ENCODE measurements at places on chromosomes 12 and 14.

DNA sequence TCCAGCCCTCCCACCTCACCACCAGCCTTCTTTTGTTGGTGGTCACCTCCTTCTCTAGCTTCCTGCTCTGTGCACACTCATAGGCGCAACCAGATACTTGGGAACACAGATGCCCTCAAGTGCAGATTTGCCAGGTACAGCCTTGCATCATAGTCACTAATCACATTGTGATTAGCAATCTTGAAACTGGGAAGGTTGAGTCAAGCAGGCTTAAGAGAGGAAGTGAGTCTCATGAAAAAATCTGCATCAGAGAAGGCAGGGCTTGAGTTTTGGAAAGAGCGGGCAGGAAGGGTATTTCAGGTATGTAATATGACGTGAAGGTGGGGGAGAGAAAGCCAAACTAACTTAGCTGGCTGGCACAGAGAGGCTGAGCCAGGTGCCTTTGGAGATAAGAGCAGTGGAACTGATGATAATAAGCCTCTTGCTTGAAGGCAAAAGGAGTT, 2.7 kb upstream of the RABGGTA start:
- no peak for DNase-seq

- DNase-seq, result no peak
Observed at GRCh38 chr14:100554082-100554677, 33.0 kb downstream of the BEGAIN start.

GRCh38 chr12:123038486-123038885, 58.0 kb downstream of the ARL6IP4 start:
- DNase-seq, result no peak

GRCh38 chr12:104864668-104865067, 93.4 kb downstream of the SLC41A2 start:
- no peak for DNase-seq

GRCh38 chr12:11580125-11580751, 69.2 kb upstream of the ETV6 start:
- peak; percentile 26 for DNase-seq

DNA sequence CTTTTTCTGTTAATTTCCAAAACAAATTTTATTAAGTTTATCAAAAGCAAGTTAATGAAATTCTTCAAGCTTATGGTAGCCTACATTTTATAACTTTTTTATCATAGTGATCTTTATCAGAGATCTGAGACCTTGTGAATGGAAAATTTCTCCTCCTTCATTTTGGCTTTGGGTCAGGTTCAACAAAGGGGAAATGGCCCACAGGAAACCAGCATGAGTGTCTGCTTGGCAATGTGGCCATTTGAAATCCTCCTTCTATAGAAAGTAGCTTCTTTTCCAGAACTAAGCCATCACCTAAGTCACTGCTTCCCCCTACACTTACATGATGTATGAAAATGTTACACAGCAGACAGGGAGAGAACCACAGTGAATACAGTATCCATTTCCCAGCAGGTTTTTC, 1.6 kb downstream of the RHOJ start:
- DNase-seq, result no peak

DNA sequence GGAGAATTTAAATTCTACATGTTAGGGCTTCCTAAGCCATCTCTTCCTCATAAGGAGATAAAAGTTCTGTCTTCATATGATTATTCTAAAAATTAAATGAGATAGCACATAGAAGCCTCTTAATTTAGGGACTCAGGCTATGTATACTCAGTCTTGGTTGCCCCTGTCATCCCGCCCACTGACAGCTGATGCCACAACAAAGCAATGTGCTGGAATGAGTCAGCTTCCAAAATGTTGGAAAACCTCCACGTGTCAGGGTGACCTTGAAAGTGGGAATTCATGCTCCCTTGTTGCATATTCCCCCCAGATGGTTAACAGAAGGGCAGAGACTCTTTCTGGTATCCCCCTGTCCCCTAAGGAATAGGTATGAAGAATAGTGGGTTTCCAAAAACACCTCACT, 238.0 kb upstream of the DDHD1 start:
- peak; percentile 74 for DNase-seq

DNA sequence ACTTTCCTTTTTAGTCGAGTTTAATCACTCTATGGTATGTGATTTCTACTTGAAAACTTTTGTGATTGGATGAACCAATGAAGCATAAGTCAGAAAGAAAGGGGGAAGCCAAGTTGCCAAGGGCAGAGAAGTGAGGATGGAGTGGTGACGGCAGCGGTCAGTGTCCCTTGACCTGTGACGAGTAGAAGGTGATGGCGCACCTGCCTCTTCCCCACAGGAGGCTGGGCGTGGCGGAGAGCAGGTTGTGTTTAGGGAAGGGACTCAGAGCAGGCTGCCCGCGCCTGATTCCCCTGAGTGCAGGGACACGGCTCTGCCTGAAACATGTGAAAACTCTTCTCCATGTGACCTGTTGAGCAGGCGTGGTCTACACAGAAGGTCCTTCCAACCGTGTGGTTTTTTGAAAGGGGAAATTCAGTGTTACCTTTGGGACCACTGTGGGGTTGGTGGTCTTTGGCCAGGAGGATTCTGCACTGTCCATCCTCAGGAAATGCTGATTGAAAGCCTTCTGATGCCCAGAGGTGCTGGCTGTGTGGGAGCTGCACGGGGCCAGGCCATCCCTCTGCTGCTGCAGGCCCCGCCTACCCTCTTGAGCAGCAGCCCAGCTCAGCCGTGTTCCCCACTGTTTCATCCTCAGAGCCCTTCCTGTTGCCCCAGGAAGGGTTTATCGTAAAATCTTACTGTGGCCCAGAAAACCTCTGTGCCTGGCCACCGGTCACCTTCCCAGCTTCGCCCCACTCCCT, 23.5 kb upstream of the AMN start:
- no peak for DNase-seq

DNA sequence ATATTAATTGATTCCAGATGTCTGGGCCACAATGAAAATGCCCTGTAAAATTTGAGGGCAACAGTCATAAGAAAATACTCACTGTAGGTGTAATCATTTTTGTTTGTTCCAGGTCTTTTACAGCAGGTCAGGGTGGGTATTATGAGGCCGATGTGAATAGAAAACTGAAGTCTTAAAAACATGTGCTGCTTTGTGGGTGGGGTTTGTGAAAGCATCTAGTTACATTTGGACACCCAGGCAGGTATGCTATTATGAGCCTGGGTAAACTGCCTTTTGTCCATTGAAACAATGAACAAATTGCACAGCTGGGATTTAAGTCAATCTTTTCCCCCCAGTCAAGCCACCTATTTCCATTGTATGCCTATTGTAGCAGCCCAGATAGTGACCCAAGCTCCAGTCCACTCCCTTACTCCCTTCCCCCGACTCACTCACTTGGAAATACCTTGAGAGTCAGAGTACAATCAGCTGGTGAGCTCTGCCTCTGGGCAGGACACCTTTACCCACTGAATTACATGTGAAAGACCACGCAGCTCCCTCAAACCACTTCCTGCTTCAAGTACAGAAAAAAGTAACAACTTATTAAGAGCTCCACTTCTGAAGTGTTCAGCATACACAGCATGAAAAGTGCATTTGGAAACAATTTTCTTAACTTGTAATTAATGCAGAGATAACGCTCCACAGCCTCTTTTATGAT, 1.8 kb downstream of the IGF1 start:
- no peak for DNase-seq

- no peak for DNase-seq
Observed at GRCh38 chr12:98799146-98799810, 154.2 kb downstream of the APAF1 start.

DNA sequence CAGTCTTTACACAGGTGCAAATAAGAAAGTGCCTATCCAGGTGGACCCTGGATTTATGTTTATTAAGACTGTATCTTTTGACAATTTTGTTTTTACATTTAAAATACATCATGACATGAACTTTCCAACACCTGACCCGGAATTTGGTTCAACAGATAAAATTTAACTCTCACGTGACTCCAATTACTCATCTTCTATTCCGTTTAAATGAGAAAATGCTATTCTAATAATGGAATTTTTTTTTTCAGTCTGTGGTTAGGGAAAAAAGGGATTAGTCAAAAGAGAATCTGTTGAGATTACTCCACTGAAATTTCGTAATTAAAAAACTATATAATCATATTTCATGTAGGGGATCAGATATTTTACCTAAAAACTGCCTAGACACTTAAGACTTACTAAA, 11.1 kb downstream of the VPS37B start:
- DNase-seq, result no peak

- no peak for DNase-seq
Observed at GRCh38 chr14:75960231-75960630, 21.6 kb downstream of the TGFB3 start.

- peak; percentile 10 for DNase-seq
Observed at GRCh38 chr12:18629916-18630315, 107.9 kb downstream of the PLCZ1 start.

GRCh38 chr12:128259556-128260070, 7.4 kb upstream of the TMEM132C start:
- no peak for DNase-seq
